ENCODE measurements at places on chromosomes 2 and 18.

- no peak for DNase-seq
These were observed 124.8 kb downstream of the NUP35 start for GRCh38 chr2:183248866-183249567.

- no peak for DNase-seq
These were observed 39.9 kb downstream of the RAB10 start for GRCh38 chr2:26073830-26074229.

DNA sequence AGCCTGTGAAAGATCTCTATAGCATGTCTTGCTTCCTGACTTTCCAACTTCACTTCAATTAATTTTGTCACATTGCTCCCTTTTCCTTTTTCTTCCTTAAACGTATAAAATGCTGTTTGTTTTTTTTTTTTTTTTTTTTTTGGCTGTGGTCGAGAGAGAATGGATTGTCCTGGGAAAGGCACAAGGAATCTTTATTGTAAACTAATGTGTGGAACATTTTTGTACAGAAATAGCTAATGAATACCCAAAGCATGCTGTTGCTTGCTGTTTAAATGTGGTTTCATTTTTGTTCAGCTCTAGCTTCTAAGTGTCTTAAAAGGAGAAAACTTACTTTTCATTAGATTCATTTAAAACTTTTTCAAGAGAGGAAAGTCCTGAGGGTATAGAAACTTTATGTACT lies 105.5 kb downstream of the GPD2 start:
- DNase-seq = no peak

GRCh38 chr2:8514796-8515758 lies 166.8 kb upstream of the ID2 start:
- peak; percentile 61 for DNase-seq

DNA sequence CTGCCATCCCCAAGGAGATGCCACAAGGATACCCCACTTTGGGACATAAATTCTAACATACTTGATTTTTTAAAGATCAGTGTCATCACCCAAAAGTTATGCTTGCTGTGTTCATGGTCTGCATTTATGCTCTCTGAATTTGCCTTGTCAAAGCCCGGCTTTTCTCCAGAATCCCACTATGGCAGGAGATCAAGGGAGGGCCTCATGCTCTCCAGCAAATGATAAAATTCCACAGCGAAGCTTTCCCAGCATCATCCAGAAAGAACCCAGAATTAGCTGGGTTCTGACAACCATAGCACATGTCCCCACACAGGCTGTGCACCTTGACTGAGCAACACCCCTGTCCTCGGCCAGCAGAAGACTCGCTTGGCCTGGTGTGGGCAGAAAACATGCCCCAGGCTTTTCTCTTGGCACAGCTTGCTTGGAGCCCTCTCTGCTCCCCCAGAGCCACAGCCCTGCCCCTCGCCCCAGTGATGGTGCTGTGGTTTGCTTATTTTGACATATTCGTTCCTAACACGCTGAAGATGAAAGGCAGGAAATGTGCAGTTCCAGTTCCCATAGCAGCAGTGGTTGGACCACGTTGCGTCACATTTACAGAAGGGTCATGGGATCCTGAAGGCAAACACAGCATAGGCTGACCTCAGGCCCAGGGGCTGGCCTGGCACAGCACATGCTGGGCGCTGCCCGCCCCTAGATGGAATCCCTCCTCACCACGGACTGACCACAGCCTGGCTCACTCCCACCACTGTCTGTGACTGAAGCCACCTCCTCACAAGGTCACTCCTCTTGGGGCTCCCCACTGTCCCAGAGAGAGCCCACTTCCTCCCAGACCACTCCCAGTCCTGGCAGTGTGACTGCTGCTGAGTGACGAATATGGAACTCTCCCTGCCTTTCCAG lies 14.1 kb upstream of the CHRNA1 start:
- peak; percentile 80 for DNase-seq

- no peak for DNase-seq
These were observed 179.0 kb upstream of the SLC39A10 start for GRCh38 chr2:195477996-195478382.

GRCh38 chr2:65527451-65528240 lies 95.2 kb upstream of the SPRED2 start:
- no peak for DNase-seq

DNA sequence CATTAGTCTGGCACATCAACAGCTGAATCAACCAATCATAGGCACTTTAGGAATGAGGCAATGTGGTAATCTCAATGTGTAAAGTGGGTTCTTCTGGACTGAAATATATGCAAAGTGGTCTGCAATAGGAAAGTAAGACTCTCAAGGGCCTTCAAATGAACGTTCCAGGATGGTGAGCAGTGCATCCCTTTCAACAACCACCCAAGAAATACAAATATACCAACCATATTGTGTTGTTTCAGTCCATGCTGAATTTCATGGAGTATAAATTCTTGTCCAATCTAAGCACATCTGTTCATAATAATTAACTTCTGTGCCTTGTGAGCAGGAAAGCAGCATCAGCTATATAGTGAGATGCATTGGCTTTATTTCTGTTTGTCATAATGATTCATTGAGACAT lies 556.2 kb downstream of the THSD7B start:
- DNase-seq = no peak

- no peak for DNase-seq
These were observed 69.9 kb downstream of the PMS1 start for GRCh38 chr2:189854187-189854586.

DNA sequence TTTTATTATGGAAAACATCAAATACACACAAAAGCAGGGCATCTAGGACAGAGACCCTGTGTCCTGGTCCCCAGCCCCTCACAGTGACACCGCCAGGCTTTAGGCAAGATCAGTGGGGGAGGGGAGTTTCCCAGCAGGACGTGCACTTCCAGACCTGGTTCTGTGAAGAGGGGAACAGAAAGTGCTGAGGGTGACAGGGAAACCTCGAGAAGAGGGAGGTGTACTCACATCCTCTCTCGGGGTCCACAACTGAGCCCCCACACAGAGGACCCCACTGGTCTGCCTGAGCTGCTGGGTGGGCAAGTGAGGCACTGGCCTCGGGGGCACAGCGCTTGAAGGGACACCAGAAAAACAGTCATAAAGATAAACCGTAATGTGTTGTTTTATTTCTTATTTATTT lies 4.4 kb upstream of the GPR35 start:
- peak; percentile 20 for DNase-seq

DNA sequence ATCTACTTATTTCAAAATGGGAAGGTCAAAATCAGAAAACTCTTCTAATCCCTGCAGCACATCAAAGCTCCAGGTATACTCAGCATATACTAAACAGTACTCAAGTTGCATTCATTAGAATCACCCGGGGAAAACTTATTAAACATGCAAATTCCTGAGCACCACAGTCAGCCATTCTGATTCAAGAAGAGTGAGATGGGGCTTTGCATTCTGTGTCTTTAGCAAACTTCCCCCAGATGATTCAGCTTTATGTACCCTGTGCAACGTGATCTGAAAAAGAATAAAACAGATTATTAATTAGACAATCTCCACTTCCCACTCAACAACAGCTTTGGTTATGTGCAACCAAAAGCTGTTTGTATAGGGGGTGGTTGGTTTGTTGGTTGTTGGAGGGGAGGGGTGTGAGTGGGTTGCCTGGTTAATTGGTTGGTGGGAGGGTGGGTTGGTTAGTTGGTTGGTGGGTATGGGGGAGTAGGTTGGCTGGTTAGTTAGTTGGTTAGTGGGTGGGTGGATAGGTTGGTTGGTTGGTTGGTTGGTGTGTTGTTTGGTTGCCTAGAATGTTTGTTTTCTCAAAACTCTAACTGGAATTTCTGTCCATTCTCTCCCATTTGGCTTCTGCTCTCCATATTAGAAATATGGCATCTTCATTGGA lies 112.5 kb upstream of the AGAP1 start:
- no peak for DNase-seq

DNA sequence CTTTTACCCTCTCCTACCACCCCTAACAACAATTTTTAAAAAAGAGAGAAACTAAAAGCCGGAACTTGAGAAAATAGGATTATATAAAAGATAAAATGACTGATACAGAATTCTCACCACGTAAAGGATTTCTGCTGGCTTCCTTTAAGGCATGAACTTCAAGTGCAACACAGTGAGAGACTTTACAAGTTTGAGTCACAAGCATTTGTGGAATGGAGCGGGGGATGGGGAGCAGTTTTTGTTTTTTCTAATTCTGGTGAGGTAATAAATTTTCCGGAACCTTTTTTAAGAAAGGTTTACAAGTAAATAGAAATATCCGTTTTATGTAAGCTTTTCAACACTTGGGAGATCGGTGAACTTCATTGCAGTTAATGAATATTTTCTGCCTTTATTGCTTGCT lies 1.8 kb upstream of the CDH2 start:
- DNase-seq = no peak

- no peak for DNase-seq
These were observed 67.1 kb upstream of the HK2 start for GRCh38 chr2:74766780-74767179.

DNA sequence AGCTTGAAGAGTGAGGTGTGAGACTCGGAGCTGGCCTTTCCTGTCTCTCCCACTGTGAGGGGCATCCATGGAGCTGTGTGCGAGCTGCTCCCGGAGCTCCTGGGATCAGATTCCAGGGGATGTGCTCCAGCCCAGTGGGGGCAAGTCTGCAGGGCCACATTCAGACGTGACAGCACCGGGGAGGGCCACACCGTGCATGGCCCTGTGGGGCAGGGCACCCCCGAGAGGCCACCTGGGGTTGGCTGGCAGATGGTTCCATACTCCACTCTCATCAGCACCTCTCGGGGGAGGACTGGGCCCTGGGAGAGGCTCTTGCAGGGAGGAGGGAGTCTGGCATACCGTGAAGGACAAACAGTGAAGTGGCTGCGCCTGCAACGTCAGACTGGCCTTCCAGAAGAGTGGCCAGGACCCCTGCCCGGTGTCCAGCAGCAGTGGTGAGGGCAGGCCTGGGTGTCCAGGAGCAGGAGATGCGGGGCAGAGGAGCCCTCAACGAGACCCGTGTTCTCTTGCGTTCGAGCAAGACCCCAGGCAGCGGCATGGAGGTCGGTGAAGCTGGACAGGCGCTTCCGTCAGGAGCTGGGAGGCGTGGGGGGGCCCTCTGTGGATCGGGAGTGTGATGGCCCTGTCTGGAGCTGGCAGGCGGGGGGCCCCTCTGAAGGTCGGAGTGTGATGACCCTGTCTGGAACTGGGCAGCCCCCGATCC lies 84.3 kb downstream of the ASB1 start:
- DNase-seq = no peak

- DNase-seq = no peak
These were observed 80.1 kb downstream of the EML4 start for GRCh38 chr2:42249284-42249683.

GRCh38 chr2:86221066-86221684 lies 21.9 kb downstream of the MRPL35 start:
- DNase-seq = peak; percentile 55

GRCh38 chr2:45124456-45124855 lies 115.2 kb upstream of the SIX2 start:
- no peak for DNase-seq

GRCh38 chr2:135378591-135378990 lies 152.4 kb downstream of the ZRANB3 start:
- no peak for DNase-seq

GRCh38 chr2:118520246-118520645 lies 327.2 kb downstream of the EN1 start:
- no peak for DNase-seq

GRCh38 chr2:236840857-236841256 lies 244.8 kb upstream of the COPS8 start:
- DNase-seq = no peak

DNA sequence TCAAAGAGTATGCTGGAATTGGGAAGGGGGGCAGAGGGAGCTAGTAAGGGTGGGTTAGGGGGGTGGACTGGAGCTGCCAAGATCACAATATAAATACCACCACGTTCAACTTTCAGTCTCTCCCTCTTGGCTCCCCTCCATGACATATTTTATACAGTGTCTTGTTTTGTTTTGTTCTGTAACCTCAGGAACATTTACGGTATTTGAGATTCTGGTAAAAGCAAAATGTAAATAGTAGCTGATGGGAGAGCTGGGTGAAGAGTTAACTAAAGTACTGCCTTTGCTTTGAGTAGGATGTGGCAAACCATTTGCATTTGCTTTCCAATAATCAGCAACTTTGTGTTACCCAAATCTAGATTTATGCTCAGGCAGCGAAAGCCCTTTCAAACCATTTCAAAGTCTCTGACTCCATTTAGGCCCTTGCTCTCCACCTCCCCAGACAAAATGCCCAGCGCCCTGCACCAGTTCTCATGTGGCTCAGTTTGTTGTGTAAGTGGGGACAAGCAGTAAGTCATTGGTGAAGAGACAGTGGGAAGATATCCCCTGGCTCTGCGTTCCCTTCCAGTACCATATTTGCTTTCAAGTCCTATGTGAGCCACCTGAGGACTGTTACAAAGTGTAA lies 17.4 kb downstream of the IRS1 start:
- DNase-seq = no peak

Data from CD4-positive, alpha-beta T cell treated with Interleukin-15 for 1 hour (primary cell).